Effector memory CD8-positive, alpha-beta T cell (primary cell): ENCODE measurements at places on chromosomes 7 and 10.
A peak's percentile ranks its signal among the peaks of the same experiment; 100 is the strongest.

DNA sequence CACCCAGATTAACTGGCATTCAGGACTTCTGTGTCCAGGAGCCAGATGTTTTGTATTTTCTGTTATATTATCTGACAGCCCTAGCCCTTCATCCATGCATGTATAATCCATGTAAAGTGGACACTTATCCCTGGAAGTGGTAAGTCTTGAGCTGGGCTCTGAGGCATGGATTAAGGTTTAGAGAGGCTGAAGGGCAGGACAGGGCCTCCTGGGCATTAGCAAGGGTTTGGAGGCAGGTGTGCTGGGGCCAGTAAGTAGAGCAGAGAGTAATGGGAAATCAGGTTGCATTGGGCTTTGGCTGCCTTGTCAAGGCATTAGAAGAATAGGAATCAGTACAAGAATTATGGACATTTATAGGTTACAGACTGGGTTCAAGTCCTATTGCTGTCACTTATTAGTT, 138.0 kb downstream of the DYNC1I1 start:
- DNase-seq = no peak

- DNase-seq = no peak
Observed at GRCh38 chr10:104337521-104337984, 712 bp downstream of the ITPRIP start.

DNA sequence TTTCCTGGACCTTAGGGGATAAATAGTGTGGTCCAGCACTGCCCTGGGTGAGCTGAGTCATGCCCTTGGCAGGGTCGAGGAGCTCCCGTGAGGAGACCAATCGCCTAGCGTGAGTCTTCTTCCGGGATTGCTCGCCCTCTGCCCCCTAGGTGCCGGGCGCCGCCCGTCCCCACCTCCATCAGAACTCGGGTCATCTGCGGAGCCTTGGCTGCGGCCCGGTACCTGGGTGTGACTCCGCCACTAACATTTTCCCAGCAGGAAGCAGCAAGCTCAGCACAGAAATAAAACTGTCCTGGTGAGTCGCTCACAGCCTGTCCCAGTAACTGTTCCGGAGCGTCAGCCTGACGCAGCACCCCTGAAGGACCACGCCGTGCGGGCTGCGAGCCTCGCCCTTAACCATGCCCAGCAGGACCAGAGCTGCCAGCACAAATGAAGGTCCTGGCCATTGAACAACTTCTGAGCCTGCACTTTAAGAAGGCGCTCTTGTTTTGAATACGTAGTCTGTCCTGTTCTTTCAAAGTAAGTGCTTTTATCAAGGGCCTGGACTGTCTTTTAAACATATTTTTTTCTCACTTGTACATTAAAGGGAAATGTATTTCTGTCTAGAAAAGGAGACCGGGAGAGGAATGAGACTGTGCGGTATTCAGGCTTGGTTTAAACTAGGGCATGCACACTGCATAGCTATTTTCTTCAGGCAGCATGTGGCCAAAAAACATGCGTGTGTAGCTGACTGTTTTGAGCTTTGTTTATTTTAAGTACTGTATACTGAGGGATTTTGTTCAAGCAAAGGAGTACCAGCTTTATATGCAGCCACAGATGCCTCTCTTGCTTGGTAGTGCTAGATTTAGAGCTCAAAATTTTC, 136.7 kb downstream of the HECW1 start:
- DNase-seq = no peak

- no peak for DNase-seq
Observed at GRCh38 chr10:131871673-131872005, 29.2 kb upstream of the PPP2R2D start.

- no peak for DNase-seq
Observed at GRCh38 chr7:30391806-30392205, 86.8 kb downstream of the NOD1 start.

DNA sequence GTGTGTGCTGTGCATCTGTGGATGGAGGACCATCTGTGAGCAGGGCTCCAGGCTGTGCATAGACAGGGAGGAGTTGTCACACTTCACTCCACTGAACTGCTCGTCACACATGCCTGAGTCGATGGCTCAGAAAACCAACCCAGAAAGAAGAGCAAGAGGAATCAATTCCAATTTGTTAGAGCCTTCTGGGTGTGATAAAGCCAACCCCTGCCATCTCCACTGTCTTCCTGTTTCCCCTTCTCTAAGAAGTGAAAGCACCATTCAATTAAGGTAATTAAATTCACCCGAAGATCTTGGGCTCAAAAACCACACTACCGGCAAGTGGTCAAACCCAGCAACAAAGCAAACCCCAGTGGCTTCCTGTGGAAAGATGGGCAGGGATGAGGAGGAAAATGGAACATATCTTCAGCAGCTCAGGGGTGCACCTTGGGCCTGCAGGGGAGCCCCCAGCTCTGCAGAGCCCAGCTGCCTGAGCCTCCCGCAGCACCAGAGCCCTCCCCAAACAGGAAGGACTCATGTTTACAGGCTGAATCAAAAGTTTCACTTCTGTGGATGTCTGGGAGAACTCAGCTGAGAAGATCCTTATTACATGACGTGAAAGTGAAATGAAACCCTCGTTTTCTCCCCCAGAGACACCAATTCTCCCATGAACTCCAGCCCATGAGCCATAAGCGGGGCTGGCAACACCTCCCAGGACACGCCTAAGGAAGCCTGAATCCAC, 10.9 kb downstream of the C10orf71 start:
- peak; percentile 6 for DNase-seq

- DNase-seq = peak; percentile 5
Observed at GRCh38 chr7:108135446-108136190, 5.5 kb upstream of the LAMB4 start.

DNA sequence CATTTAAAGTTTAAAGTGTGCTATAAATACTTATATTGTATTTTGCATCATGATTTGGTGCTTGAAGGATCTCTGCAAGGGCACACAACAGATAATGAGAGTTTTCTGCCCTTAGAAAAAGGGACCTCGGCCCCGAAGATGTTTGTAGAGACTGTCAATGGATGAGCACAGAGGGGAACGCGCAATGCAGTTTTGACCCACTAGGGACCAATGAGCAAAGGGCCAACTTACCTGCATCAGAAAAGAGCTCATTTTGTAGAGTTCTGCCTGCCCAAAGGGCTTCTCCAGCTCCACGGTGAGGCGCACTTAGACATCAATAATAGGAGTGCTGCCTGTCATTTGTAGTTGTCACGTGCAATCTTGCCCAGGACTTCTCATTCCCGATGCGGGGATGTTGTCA, 91.1 kb downstream of the BUB3 start:
- DNase-seq = no peak

DNA sequence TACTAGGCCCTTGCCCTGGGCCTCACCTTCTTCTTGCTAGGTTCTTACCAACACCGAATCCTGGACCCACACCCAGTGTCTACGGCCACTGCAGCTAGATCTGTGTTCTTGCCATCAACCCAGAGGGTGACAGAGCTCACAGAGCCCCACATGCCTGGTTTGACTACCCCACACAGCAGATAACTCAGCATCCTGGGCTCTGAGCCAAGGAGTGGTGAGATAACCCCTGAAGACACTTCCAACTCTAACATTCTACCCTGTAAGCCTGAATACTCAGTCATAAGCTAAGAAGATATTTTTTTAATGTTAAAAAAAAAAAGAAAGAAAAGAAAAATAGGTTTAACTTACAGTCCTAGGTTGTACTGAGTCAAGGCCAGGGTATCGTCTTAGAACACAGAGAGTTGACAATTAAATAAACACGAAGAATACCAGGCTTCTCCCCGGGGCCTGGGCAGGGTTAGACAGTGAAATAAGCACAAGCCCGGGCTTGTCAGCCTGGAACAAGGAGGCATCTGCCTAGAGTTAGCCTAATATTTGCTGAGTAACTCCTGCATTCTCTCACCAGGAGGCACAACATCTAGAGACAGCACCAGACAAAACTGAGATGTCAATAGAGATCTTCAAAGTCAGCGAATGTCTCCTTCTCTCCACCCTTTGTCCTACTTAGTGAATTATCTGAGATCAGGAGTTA, 556.5 kb upstream of the LRRN3 start:
- no peak for DNase-seq

GRCh38 chr7:44471436-44471835, 19.0 kb downstream of the NUDCD3 start:
- DNase-seq = no peak

DNA sequence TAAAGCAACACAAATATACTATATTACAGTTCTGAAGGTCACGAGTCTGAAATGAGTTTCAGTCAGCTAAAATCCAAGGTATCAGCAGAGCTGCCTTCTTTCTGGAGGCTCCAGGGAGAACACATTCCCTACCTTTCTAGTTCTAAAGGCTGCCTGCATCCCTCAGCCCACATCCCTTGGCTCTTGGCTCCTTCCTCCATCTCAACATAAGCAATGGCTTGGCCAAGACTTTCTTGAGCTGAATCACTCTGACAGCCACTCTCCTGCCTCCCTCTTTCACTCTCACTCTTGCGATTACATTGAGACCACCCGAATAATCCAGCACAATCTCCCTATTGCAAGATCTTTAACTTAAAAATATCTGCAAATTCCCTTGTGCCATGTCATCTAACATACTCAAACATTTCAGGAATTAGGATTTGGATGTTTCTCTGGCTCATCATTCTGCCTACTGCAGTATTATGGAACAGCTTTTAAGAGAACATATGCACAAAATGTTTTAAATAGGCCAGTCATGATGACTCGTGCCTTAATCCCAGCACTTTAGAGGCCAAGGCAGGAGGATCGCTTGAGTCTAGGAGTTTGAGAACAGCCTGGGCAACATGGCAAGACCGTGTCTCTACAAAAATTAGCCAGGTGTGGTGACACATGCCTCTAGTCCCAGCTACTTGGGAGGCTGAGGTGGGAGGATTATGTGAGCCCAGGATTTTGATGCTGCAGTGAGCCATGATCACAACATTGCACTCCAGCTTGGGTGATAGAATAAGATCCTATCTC, 144.2 kb upstream of the VSTM2A start:
- no peak for DNase-seq
